ENCODE measurements at places on chromosomes 3 and 15.

- DNase-seq: no peak
Observed at GRCh38 chr3:107665351-107665750, 142.6 kb downstream of the BBX start.

- no peak for DNase-seq
Observed at GRCh38 chr3:80559701-80560100, 791.9 kb upstream of the ROBO1 start.

- DNase-seq: no peak
Observed at GRCh38 chr15:82079736-82080135, 33.9 kb upstream of the MEX3B start.

- peak; percentile 74 for DNase-seq
Observed at GRCh38 chr15:68875377-68876116, 54.8 kb upstream of the SPESP1 start.

GRCh38 chr3:64080616-64081234 is 57.4 kb upstream of the PSMD6 start:
- no peak for DNase-seq

DNA sequence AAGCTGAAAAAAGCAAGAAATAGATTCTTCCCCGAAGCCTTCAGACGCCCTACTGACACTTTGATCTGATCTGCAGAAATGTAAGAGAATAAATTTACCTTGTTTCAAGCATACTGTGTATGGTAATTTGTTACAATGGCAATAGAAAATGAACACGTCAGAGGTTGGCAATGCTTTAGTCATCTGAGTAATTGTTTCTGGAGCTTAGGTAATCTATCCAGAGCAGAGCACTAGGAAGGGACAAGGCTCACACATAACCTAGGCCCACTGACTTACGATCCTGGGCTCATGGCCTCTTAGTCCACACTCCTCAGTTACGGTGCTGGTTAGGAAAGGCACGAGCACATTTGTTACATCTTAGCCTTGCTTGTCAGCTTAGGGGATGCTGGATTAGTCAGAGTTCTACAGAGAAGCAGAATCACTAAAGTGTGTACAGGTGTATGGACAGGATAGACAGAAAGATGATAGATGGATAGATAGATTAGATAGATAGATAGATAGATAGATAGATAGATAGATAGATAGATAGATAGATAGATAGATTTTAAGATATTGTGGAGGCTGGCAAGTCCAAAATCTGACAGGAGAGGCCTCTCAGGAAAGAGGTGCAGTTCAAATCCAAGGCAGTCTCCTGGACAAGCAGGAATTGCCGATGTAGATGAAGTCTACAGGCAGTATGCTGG is 46.8 kb upstream of the TBC1D23 start:
- DNase-seq: no peak

DNA sequence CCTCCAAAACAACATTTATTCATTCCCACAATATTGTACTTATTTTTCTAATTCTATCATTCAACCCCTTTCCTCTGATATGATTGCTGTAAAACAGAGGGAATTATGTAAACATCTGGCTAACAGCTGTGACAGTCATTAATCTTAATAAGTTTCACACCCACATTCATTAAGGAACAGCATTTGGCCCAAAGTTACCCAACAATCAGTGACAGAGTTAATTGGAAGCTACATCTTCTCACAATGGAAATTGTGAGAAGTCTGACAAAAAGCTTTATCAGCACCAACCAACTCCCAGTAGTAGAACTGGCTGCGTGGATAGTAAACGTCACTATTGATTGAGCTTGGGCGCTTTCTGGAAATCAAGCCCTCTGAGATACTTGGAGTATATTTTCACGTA is 165.8 kb upstream of the SLC24A5 start:
- DNase-seq: no peak

- DNase-seq: no peak
Observed at GRCh38 chr3:113234028-113234427, 22.7 kb downstream of the BOC start.

DNA sequence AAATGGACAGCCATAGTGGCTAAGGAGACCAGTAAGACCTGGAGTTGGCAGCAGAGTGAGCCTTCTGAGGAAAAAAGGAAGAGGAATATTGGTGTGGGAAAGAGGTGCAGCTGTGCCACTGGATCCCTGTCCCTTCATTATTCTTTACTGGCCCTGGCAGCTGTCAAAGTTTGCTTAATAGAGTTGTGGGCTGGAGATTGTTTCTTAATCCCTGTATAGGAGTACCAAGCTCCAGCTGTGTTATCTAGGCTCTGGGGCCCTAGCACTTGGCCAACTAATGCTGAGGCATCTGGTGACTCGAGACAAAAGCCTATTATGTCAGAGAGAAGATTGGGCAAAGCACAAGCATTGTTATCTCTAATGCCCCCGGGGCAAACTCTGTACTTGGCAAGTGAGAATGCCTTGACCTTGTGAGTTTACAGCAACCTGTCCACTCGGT is 61.4 kb downstream of the ZNF609 start:
- no peak for DNase-seq

DNA sequence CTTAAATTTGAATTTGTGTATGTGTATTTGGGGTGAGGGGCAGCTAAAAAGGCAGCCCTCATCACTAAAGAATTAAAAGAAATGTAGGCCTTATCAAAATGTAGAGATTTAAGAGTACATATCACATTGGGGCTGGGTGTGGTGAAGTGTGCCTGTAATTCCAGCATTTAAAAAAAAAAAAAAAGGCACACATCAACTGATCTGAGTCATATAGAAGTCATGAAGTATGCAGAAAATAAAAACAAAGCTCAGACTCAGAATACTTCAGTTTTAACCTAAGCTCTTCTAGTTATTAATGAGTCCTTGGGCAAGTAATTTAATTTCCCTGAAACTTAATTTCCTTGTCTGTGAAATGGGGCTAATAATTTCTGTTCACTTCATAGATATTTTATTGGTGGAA is 31.6 kb downstream of the SLC24A1 start:
- DNase-seq: no peak

DNA sequence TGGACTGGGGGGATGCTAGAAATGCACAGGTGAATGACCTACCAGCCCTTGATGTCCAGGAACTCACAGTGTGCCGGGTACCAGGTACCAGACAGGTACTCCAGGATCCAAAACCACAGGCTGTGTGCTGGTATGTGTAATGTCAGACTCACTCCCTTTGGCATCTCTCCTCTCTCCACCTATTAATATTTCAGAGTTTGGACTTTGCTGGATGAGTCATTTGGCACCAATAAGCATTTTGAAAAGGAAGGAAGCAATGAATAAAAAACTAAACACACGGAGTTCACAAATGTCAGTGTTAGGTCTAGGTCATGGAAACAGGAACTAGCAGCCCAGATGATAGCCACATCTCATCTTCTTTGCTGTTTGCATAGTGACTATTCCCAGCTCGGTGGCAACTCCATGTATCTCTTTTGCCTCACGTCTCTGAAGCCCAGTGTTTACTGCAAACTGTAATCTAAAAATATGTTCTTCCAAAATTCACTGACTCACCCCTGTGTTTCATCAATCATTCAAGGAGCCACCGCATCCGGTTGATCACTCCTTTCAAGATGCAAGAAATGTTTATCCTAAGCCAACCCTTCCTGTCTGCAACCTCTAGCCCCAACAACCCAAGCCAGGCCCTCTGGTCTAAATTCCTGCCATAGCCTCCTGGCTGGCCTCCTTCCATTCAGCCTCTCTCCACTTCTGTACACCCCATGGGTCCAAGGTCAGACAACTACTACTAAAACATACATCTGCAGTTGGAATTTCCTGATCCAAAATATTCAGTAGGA is 8.4 kb downstream of the ITGB5 start:
- peak; percentile 98 for DNase-seq

DNA sequence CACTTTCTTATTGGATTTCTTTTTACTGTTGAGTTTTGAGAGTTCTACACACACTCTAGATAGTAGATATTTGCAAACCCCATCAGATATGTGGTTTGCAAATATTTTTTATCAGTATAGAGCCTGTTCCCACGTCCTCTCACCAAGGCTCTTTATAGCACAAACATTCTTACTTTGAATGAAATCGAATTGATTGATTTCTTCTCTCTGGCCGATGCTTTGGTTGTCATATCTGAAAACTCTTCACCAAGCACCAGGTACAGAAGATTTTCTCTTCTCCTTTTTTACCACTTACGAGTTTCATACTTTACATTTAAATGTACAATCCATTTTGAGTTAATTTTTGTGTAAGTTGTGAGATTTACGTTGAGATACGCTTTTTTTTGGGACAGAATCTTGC is 163.4 kb downstream of the PTPRG start:
- DNase-seq: no peak

GRCh38 chr3:16182183-16182582 is 7.7 kb downstream of the GALNT15 start:
- DNase-seq: no peak

DNA sequence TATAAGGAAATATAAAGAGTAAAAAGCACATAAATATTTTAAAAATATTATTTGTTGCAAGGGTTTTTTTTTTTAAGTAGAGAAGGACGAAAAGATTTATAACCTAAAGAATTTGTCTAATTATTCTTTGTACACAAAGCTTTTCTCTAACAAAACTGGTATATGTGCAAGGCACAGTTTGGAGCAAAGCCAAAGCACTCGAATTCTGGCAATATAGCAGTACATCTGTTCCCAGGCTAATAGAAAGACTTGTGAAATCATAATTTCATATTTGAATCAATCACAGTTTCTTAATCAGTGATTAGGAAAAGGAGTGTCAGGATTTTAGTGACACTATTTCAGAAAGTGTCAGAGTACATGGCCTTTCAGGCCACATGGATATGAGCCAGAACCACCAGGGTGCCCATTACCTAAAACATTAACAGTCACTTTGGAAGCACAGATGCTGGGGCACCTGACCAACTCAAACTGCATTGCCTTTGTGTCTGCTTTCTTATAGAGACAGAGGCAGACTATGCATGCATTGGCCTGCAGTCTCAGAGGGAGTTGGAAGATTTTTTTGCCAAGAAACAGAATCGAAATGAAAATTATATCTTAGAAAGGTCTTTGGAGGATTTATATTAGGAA is 651.8 kb upstream of the SGO1 start:
- no peak for DNase-seq

GRCh38 chr3:13016083-13016720 is 57.0 kb downstream of the IQSEC1 start:
- peak; percentile 49 for DNase-seq

DNA sequence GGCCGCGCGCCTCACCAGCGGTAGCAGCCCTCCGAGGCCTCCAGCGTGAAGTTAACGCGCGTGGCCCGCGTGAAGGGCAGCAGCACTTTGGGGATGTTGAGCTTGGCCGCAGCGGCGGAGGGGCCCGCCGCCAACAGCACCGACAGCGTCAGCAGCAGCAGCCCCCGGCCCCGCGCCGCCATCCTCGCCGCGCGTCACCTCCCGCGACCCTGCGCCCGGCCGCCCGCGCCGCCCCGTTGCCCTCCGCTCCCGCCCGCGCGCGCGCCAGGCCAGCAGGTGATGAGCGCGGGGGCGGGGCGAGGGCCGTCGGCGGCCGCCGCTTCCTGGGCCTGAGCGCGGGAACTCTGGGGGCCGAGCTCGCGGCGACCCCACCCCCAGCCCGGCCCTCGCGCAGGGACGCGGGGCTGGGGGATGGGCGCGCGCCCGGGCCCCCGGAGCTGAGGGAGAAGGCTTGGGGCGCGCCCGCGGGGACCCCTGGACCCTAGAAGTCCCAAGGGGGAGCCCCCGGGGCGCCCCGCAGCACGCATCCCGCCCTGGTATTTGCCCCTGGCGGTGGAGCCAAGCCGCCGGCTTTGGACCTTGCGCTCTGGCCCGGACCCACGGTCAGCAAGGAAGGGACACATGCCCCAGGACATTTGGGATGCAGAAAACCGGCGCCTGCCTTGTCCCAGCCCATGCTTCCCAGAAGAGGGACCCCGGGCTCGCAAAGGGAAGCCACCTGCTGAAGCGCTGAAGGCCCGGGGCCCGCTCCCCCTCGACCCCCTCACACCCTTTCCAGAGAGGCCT is at the start of gene NUP210:
TSS of gene NUP210 (minus strand) at position 278 of the 786 bp plus-strand sequence. CDS start at position 182, 96 bp downstream.
- DNase-seq: no peak

GRCh38 chr15:73142802-73143762 is 90.8 kb downstream of the NEO1 start:
- no peak for DNase-seq

- DNase-seq: no peak
Observed at GRCh38 chr3:150503402-150504099, 42.7 kb downstream of the SERP1 start.

GRCh38 chr3:27500035-27500434 is 15.9 kb upstream of the SLC4A7 start:
- DNase-seq: no peak

- no peak for DNase-seq
Observed at GRCh38 chr3:178491751-178492150, 44.5 kb upstream of the KCNMB2 start.

GRCh38 chr3:78887547-78888011 is 880.2 kb downstream of the ROBO1 start:
- DNase-seq: no peak

GRCh38 chr3:61665987-61666386 is 104.6 kb downstream of the PTPRG start:
- no peak for DNase-seq

DNA sequence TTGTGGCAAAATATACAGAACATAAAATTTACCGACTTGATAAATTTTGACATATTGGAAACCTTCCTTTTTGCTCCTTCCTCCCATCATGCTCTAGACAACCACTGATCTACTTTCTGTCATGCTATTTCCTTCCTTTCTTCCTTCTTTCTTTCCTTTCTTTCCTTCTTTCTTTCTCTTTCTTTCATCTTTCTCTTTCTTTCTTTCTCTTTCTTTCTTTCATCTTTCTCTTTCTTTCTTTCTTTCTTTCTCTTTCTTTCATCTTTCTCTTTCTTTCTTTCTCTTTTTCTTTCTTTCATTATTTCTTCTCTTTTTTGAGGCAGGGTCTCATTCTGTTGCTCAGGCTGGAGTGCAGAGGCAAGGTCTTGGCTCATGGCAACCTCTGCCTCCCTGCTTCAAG is 8.9 kb upstream of the TMEM45A start:
- no peak for DNase-seq

DNA sequence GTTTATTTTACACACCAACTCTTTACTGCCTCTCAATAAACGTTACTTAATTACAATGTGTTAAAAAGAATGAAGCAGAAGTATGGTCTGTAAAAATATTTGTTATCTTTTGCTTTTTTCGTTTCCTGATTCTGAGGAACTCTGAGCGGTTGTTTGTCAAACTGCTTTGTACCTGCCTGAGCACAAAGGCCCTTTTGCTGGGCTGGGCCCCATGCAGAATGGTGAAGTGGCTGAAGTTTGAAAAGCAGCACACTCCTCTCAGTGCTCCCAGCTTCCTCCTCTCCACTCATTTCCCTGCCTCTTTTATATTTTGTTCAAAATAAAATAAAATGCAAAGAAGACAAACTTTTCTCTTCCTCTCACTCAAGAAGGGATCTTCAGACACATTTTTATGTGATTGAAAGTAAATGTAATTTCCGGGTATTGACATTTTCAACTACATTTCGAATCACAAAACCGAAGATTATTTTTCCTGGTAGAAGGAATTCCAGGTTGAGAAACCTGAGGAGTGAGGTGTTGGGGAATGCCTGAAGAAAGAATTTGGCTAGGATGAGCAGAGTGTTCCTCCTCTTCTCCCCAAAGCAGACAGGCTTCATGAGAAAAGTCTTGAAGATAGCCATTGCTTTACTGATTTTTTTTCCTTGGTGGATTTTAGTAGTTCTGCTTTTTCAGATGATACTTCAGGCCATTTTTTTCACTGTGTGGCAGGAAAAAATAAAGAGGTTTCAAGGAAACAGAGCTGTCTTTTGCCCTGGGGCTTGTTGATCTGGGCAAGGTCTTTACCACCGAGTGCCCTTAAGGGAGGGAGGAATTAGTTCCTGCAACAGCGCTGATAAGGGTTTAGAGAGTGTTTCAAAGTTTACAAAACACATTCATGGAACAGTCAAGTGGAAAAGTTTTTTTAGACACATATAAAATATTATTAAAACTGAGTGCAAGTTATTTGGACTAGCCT is 229.8 kb downstream of the NFKBIZ start:
- DNase-seq: peak; percentile 84

GRCh38 chr15:80820092-80820491 is 40.9 kb downstream of the CEMIP start:
- DNase-seq: no peak

Measured in bone marrow (tissue), 2 donors.